Suppressor macrophage (primary cell): ENCODE measurements at places on chromosomes 4 and X.

GRCh38 chrX:1941321-1941720 lies 326.5 kb downstream of the ASMT start:
- no peak for DNase-seq

- DNase-seq = no peak
These were observed 66.8 kb upstream of the MAB21L2 start for GRCh38 chr4:150515135-150515534.

DNA sequence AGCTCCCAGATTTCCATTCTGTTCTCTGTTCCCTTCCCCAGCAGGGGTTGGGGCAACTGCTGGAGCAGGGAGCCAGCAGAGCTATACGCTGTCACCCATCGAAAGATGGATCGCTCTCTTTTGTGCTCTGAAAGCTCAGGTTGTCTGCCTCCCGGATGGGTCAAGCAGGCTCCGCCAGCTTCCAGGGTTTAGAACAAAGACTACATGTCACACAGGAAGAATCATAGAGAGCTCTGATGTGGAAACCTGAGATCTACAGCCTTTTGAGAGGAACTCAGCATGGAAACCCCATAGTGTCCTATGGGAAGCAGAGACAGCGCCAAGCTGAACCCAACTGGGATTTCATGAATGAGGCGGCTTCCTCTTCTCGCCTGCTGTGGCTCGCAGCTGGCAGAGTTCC lies 205.4 kb downstream of the HS3ST1 start:
- no peak for DNase-seq

- DNase-seq = no peak
These were observed 88.5 kb upstream of the GPR34 start for GRCh38 chrX:41600291-41600690.

DNA sequence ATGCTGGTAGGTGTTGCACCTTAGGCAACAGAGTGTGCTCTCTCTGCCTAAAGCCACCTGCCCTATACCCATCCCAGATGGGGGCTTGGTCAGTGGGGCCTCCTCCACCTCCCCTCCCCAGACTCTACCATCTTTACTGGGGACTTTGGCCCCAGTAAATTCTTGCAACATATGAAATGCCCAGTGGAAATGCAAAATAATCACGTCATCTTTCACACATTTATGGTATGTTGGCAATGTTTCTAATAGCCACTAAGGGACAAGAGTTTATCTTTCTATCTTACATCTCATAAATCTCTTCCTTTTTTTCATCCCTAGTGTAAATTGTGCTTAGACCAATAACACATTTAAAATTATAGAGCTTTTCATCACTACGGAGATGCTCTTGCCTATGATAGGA lies 103.0 kb upstream of the MAML3 start:
- DNase-seq = no peak

GRCh38 chrX:1411326-1411725 lies 19.4 kb upstream of the SLC25A6 start:
- no peak for DNase-seq

- DNase-seq = no peak
These were observed 1634.3 kb upstream of the ADGRL3 start for GRCh38 chr4:59565836-59566235.

DNA sequence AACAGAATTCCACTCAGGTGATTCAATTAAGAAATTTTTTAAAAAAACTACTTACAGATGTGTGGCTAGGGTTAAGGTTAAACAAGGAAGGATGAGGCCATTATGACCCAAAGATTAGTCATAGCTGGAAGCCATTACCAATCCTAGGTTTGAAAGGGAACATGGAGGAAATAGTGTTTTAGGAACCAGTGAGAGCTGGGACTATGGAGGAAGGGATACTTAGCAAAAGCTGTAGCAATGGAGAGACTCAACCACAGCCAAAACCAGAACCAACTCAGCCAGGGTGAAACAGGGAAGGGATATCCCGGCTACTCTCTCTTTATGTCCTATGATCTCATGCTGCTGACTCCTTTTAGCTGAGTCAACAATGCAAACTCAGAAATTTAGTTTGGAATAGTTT lies 148.6 kb upstream of the CNKSR2 start:
- DNase-seq = no peak

DNA sequence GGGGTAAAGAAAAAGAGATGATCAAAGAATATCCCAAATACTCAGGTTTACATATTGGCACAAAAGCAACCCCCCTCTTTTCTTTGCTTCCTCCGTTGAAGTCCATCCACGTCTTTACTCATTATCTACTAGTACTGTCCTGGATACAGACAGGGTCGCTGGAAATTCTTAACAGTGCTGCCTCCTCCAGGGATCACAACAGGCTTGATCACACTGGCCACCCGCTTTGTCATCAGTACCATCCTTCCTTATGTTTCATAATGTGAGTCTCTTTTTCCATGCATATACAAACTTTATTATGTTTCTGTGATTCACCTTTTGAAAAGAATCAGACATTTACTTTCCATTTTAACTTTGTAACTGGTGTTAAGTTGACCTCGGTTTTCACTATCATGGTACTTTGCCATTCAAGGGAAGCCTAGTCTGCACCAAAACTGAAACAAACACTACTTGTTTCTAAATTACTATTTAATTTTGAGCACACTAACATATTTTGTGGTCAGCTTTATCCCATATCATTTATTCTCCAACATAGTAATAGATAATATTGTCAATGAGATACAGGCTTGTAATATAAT lies 387.5 kb upstream of the PPP1R2C start:
- no peak for DNase-seq

- no peak for DNase-seq
These were observed 107.2 kb downstream of the SCD5 start for GRCh38 chr4:82691431-82691830.

- DNase-seq = no peak
These were observed 3.9 kb upstream of the SULT1B1 start for GRCh38 chr4:69764311-69764710.

DNA sequence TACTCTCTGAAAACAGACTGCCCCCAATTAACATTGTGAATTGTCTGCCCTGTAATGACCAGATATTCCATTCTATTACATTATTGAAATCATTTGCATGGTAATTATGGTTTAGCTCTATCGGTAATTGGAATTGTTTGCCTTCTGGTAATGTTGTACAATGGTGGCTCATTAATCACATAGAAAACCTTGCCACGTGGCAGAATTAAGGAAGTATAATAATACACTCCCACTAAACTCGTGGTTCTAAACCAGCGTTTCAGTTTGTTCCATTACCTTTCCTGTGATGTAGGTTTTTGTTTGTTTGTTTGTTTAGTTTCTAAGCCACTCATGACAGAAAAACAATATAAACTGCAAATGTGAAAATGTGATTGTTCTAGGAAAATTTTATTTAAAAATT lies 45.1 kb upstream of the TAPT1 start:
- DNase-seq = no peak
